AG20443 (cell line): ENCODE measurements at places on chromosomes 11 and 22.

GRCh38 chr11:75233754-75234172, 6.8 kb upstream of the TPBGL start:
- peak; percentile 67 for DNase-seq

DNA sequence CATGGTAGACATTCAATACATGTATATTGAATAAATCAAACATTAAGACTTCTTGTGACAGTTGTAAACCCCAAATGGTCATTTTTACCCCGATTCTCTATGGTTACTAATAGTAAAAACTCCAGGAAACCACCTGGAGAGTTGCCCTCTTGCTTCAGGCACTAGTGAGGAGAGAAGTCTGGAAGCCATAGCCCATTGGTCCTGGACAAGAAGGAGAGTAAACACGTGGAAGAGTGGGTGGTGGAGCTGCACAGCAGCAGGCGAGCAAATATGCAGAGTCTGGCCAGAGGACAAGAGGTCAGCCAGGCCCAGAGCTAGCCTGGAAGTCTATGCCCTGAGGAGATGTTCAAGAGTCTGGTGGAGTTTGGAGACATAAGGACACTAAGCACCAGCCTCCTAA, 17.7 kb downstream of the DCHS1 start:
- DNase-seq = peak; percentile 86

DNA sequence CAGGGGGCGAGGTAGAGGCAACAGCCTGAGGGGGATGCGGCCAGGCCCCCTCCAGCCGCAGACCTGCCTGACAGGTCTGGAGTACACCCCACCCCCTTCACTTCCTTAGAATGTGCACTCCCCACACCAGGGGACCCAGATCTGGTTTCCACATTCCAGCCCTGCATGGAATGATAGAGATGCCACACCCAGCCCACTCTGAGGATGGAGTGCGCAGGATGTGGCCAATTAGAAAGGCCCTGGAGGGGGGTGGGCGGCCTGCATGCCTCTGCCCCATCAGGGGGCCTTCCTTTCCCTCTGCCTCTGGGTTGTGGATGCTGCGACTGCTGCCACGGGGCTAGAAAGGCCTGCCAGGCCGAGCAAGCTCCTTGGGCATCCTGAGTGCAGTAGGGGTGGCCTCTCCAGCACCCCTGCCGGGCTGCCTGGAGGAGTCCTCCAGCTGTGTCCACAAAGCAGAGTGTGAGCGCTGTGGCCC, 28.2 kb upstream of the MGAT3 start:
- DNase-seq = no peak

- DNase-seq = no peak
These were observed 95.8 kb downstream of the TBC1D22A start for GRCh38 chr22:46858181-46858771.

DNA sequence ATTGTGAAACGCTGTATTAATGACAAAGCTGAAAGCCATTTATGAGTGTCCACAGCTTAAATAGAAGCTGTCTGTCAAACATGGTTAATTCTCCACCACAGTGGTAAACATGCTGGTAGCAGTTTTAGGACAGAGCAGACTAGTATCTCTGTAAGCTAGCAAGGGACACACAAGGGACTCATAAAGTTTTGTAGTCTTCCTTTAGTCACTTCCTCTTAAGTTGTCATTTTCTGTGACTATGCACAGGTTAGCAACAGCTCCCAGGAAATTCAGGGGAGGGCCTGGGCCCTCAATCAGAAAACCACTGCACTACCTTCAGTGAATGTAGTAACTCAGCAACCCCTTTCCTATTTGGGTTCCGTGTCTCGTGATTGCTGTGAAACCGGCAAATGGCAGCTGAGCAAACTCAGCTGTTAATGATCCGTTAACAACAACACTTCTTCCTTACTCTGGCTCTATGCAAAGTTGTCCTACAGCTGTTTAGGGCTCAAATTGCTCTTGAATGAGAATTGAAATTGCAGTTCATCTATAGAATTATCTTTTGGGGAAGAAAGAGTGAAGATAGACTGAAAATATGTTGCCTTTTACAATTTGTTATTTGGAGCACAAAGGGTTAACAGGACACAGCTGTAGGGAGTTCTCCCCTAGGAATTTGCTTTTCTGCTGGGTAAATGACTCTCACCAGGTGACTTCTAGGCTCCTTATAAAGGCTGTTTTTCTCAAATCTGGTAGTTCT, at the start of gene MMP26:
Gene MMP26, plus strand, starts transcription at position 731 of the 736 bp plus-strand sequence.
- DNase-seq = no peak

- DNase-seq = no peak
These were observed 1.4 kb upstream of the MS4A13 start for GRCh38 chr11:60513496-60514460.

DNA sequence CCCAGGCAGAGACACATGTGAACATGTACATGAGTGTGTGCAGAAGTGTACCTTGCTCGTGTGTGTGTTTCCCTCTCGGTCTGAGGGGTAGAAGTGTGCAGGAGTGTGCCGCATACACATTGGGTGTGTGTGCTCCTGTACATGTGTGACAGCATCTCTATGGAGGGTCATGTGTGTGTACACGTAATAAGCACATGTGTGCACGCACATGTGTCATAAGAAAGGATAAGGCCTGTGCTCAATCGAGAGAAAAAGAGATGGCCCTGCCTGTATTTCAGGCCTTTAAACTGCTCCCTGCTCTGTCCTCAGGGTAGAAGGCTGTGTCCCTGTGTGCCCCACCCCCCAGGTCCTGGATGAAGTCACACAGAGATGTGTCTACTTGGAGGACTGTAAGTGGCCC, 61.8 kb downstream of the OTOG start:
- DNase-seq = no peak

DNA sequence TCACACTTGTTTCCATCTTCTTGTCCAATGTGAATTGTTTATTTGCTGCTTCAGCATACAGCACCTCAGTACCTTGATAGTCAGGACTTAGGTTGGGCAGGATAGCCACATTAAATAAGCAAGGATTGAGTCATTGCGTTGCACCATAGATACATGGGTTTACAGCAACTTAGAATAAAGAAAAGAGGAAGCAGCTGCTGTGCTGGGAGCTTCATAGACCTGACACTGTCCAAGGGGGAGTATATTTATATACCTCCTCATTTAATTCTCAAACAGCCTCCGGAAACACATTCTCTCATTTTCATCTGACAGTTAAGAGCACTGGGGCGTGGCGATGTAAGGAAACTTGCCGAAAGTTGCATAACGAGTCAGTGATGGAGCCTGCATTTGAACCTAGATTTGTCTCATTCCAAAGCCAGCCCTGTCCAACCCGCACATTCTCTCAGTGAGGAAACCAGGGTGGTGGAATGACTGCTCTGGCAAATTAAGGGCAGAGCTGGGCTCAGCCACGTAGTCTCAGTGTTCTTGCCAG, 42.2 kb downstream of the UBASH3B start:
- no peak for DNase-seq

DNA sequence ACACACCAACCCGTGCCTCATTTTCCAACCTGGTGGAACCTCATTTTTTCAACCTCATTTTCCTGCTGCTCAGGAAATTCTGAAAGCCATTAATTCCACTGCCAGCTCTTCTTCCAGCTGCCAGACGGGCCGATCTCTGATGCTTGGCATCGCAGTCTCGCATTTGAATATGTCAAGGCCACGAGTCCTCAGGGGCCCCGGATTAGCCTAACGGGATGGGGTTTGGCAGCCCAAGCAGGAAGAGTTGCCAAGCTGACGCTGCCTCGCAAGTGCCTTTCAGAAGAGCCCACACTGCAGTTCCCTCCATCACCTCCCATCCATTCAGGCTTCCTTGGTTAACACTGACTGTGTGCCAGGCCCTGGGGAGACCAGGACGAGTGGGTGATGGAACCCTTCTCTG, 8.7 kb downstream of the RASD2 start:
- DNase-seq = no peak

GRCh38 chr22:46499805-46500189, 37.6 kb downstream of the CELSR1 start:
- no peak for DNase-seq

GRCh38 chr11:126538071-126538470, 182.6 kb downstream of the ST3GAL4 start:
- DNase-seq = no peak

GRCh38 chr22:28052825-28053269, 133.8 kb upstream of the PITPNB start:
- DNase-seq = no peak

DNA sequence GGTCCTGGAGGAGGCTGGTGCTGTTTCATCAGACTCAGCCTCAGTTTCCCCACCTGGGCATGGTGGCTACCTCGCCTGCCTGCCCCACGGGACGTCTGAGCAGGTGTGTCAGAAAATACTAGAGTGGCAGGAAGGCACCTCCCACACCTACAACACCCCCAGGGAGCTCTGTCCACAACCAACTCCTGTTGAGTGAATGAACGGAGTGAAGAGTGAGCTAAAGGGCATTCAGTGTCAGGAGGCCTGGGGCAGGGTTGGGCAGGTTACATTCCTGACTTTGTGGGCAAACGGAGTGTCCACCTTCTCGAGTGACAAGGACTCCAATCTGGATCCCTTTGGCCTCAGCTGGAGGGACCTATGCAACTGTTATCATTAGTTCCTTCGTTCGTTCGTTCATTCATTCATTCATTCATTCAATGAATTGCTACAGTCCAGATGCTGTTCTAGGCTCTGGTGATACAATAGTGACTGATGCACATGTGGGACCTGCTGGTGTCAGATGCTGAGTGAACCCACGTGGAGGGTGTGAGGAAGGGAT, 195.2 kb downstream of the CTTN start:
- DNase-seq = no peak

GRCh38 chr11:120210626-120211521, at the start of gene OAF:
TSS of gene OAF (plus strand) at chr11:120211032. CDS start at chr11:120211280, 248 bp downstream.
- DNase-seq = peak; percentile 88

DNA sequence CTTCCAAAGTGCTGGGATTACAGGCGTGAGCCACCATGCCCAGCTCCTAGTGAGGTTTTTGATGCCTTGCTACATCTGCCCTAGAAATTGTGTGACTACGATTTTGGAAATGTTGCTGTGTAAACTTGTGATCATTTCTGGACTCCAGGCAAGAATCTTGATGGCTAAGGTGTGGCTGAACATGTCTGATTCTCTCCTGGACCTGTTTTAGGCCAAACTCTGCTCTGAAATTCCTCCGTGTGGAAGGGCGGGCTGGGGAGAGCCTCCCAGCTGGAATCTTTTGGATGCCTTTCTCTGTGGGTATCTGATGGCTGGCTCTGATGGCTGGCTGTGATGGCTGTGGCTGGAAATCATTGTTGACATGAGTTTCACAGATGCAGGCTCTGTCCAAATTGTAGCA, 8.2 kb downstream of the PNPLA3 start:
- no peak for DNase-seq

- no peak for DNase-seq
These were observed 2.8 kb upstream of the GATD1 start for GRCh38 chr11:779955-780532.

DNA sequence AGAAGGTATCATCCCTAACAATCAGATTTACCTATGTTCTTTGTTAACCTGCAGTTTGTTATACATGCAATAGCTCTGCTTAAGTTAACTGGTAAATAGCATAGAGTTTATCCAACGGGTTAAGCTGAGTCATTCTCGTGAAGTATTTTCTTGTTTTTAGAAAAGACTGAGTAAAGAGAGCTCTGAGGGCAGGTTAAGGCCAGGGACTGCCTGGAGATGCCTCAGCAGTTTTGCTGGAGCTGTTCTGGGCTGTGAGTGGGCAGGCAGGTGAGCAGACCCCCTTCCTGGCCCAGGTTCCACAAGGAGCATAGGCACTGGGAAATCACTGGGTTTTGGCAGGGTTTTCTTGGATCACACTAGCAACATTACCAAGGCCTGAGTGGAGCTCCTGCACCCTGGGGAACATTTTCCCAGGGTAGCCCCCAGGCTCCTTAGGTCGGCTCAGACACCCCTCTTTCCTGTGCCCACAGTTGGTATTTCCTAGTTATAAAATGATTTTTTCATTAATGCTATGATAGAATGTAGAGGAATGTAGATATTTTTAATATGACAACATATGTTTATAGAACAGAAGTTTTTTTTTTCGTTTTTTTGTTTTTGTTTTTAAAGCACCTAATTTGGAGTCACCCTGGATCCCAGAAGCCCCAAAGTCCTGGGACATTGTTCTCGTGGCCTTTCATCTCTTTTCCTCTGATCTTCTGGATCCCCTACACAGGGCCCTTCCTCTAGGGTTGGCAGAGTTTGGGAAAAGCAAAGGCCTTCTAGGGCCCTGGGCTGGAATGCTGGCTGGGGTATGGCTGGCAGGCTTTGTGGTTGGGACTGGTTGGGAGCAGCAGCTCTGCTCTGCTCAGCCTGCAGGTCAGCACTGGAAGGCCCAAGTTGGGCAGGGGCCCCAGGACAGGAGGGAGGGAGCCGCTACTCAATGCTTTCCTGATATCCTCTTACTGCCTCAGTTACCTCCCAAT, 26.7 kb downstream of the IRAG1 start:
- peak; percentile 69 for DNase-seq

GRCh38 chr11:116928102-116928777, 90.8 kb upstream of the APOA1 start:
- DNase-seq = no peak

- DNase-seq = peak; percentile 83
These were observed 1.4 kb downstream of the XBP1 start for GRCh38 chr22:28798810-28799605.

- peak; percentile 62 for DNase-seq
These were observed 6.9 kb downstream of the KMT5B start for GRCh38 chr11:68206211-68206610.

- no peak for DNase-seq
These were observed 71.5 kb downstream of the BRD1 start for GRCh38 chr22:49756201-49756600.

- DNase-seq = no peak
These were observed 265.4 kb downstream of the CADM1 start for GRCh38 chr11:115238791-115239190.

GRCh38 chr11:927871-928270, 2.2 kb downstream of the AP2A2 start:
- no peak for DNase-seq

GRCh38 chr11:2443406-2443805, 908 bp downstream of the TRPM5 start:
- no peak for DNase-seq

DNA sequence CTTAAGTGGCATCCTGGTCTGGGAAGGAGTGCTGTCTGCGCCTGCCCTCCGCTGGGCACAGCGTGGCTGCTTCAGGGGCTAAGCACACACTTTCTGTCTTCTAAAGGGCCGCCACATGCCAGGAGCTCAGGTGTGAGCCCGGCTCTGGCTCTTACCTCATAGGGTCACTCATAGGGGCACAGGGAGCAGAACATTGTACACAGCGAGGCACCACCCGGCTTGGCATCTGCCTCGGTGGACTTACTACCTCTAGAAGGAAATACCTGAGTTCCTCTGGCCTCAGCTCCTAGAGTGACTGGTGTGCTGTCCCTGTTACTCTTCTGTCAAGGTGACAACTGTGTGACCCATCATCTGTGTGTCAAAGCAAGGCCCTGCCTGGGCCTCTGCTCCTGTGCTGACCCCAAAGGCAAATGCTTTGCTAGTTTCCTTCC, 13.4 kb downstream of the NEAT1 start:
- no peak for DNase-seq

GRCh38 chr11:22730319-22730718, 63.9 kb downstream of the GAS2 start:
- no peak for DNase-seq

GRCh38 chr11:76075716-76076115, 130.6 kb downstream of the WNT11 start:
- no peak for DNase-seq

GRCh38 chr11:133238027-133238426, 294.3 kb downstream of the OPCML start:
- no peak for DNase-seq

- DNase-seq = no peak
These were observed 10.7 kb downstream of the DSCAML1 start for GRCh38 chr11:117786135-117786870.
